Lung microvascular endothelial cell (primary cell): ENCODE measurements at places on chromosomes 2 and 18. TPM values are rescaled to one million over a fixed set of nuclear protein-coding genes. Genes with fewer than 3 reads are reported as not detected.

The PRSS56 gene
- not detected in 2 replicates for total RNA-seq

DNA sequence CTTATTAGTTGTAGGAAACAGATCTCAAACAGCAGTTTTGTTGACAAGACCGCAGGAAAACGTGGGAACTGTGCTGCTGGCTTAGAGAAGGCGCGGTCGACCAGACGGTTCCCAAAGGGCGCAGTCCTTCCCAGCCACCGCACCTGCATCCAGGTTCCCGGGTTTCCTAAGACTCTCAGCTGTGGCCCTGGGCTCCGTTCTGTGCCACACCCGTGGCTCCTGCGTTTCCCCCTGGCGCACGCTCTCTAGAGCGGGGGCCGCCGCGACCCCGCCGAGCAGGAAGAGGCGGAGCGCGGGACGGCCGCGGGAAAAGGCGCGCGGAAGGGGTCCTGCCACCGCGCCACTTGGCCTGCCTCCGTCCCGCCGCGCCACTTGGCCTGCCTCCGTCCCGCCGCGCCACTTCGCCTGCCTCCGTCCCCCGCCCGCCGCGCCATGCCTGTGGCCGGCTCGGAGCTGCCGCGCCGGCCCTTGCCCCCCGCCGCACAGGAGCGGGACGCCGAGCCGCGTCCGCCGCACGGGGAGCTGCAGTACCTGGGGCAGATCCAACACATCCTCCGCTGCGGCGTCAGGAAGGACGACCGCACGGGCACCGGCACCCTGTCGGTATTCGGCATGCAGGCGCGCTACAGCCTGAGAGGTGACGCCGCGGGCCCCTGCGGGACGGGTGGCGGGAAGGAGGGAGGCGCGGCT is at the start of gene TYMS:
TSS of gene TYMS (plus strand) at position 343 of the 690 bp plus-strand sequence. CDS start at position 433, 90 bp downstream.
- DNase-seq, result peak; percentile 46

DNA sequence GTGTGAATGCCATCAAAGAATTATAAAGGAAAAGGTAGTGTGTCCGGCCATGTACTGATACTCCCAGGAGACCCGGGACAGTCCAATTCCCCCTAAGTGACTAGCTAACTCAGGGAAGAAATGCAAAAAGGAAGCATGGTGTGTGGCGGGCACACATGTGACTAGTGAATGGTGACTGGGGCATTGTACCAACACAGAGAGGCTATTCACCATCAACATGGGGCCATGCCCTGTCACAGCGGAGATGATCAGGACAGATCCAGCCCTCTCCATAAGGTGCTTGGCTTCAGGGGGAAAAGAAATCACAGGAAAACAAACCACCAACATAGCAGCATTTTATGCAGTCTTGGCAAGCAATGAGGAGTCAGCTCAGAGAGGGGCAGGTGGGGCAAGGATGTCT is 34.3 kb downstream of the FAM168B start:
- no peak for DNase-seq

DNA sequence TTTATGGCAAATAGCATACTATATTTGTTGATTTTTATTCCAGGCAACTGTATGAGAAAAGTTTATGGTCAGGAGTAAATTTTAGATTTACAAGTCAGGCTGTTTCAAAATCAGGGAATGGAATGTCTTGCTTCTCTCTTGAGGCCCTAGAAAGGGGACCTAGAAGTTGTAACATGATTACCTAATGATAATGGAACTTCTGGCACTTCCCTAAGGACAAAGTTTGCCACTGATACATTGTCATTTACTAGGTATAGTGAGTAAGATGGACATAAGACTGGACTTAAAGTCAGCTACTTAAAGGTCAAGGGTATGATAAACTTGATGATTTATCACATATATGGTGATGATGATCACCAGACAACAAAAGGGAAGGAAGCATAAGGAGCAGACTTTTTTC is 103.3 kb upstream of the VRK2 start:
- no peak for DNase-seq

DNA sequence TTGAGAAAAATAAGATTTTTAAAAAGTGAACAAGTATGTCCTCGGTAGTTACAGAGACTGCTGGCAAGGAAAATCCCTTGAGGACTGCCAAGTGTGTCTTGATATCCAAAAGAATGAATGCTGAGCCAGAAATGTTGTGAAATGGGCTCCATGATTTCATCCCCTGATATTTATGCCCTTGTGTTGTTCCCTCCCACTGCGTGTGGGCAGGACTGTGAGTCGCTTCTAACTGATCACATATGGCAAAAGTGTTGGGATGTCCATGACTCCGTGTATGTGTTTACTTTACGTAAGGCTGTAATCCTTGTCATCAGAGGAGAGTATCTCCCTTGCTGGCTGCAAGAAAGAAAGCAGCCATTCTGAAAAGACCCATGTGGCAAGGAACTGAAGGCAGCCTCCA is 285.1 kb downstream of the SS18 start:
- no peak for DNase-seq

DNA sequence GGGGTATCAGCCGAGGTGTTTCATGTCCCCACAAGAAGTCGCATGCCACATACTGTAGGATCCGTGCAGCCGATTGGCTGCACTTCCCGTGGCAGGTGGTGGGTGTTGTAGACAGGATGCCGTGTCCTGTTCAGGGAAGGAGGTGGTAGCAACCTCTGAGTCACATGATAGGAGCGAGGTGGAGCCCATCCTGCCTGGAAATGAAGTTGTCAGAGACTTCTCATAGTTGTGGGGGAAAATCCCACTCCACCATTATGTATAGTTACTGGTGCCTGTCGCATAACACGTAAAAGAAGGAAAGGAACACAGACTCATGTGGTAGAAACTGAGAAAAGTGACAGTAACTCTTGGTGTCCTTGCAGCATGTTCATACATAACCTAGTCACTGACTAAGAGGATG is 91.4 kb upstream of the IL1R2 start:
- peak; percentile 15 for DNase-seq

DNA sequence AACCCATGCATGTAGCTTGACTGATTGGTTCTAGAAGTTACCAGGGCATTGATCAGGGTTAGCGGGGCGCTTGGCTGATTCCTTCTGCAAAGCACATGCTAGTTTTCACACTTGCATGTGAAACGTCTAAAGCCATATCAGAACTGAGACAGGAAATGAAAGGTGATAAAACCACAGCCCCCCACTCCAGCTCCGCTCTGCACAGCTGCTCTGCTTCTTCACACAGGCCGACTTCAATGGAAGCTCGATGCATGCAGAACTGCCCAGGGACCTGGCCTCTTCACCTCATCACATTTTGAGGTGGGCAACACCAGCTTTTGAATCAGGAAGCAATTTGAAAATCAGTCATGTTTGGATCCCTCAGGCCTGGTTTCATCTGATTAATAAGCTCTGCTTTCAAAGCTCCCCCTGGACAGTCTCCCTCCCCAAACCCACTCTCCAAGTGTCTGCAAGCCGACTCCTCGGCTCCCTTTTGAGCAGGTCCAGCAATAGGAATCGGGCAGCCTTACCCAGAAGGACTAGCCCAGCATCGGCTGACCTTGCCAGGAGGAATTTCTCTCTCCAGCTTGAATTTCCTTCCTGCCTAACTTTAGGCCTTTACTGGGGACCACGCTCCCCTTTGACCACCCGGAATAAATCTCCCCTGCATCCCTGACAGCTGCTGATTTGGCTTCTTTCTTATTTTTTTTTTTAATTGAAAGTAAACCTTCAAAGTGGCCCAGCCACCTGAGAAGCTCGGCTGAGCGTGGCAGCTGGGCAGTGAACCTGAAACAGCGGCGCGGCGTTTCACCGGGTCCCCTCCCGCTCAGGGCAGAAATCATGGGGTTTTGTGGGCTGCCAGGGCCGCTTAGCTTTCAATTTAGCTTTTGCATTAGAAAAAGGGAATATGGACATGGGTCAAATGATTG is 31.7 kb downstream of the HRH4 start:
- DNase-seq, result no peak

The CXCR1 gene
- total RNA-seq, result not detected in 2 replicates

DNA sequence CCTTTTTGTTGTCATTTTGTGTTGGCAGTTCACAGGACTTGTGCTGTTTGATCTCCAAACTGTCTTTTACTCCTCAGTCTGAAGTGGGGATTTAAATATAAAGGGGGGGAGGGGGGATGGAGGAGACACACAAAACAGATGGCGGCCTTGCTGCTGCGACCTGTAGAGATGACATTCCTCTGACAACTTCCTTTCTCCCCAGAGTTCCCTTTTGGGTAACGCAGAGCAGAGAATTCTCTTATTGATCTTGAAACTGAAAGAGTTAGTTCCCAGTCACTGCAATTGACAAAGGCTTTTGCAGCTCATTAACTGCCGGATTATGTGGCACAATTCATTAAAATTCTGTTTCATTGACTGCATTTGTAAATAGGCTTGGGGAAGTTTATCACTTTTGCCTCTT is 279.3 kb downstream of the TSN start:
- DNase-seq, result no peak

- no peak for DNase-seq
Measured at GRCh38 chr2:26636935-26637334, 4.2 kb downstream of the CIB4 start.

The LHCGR gene
- total RNA-seq, result not detected in 2 replicates

DNA sequence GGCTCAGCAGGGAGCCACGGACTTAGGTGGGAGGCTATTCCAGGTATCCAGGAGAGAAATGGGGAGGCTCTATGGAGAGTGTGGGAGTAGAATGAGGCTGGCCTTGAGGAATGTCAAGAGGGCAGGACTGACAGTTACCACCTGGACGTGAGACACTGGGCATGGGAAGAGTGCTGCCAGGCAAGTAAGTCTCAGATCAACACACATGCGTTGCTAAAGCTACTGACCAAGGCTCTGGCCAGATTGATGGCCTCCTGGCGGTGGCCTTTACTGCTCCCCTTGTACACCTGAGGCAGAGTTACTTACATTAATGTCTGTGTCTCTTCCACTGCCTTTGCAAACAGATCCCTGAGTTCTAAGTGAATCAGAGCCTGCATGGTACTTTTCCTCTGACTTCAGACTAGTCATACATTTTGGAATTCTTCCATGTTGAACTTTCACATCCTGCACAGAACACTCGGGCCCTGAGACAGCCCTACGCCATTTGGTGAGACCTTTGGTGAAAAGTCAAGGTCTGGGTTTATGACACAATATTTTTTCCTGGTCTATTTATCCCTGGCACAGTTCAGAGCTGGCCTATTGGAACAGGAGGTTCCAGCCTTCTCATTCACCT is 398.8 kb upstream of the TRIB2 start:
- DNase-seq, result no peak

DNA sequence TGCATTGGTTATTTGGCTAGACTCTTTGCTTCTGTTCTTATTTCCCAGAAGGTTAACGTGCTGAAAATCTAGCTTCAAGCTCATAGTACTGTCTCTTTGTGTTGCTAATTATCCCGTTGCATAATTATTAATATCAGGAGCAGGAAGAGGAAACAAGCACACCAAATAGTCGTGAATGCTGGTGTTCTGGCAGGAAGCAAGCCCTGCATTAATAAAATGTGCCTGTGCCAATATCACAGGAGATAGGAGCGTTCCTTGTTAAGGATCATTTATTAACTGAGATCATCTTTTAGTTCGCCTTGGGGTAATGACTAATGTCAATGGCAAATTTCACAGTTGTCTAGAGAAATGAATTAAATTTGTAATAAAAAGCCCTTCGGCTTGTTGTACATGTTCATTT is 893.0 kb upstream of the POU3F3 start:
- DNase-seq, result no peak

The CIB4 gene
- not detected in 2 replicates for total RNA-seq

GRCh38 chr2:171893196-171893823 is 734 bp downstream of the SLC25A12 start:
- no peak for DNase-seq

DNA sequence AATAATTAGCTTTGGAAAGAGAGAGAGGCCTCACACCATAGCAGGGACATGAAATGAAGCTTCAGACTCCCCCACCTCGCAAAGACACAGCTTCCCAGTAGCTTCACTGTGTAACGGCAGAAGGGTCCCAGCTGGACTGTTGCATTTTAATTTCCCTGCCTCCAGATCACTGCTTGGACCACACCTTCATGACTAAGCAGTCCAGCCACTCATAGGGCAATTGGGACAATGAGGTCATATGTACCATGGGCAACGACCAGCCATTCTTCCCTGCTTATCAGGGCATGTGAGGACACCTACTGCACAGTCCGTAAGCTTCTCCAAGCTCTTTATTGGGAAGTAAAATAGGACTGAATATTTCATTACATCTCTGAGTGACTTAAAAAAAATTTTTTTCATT is 183.0 kb downstream of the MREG start:
- DNase-seq, result peak; percentile 83

DNA sequence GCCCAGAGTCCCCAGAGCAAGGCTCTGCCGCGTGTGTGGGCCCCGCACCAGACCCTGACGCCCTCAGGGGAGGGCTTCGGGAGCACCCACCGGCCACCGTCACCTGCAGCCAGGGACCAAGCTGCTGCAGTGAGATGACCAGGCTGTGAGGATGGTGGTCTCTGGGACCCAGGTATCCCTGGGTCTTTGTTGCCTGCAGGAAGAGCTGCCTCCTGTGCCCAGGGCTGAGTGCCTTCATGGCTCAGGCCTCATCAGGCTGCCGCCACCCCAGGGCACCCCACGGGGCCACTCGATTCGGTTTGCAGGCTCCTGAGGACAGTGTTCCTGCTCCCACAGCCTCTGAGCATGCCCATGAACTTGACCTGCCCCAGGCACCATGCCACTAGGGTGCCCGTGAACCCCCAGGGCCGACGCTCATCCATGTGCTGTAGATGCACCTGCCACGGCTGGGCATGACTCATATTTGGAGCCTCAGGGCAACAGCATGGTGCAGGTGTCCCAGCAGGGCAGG is 109.8 kb downstream of the FAM210A start:
- DNase-seq, result no peak

DNA sequence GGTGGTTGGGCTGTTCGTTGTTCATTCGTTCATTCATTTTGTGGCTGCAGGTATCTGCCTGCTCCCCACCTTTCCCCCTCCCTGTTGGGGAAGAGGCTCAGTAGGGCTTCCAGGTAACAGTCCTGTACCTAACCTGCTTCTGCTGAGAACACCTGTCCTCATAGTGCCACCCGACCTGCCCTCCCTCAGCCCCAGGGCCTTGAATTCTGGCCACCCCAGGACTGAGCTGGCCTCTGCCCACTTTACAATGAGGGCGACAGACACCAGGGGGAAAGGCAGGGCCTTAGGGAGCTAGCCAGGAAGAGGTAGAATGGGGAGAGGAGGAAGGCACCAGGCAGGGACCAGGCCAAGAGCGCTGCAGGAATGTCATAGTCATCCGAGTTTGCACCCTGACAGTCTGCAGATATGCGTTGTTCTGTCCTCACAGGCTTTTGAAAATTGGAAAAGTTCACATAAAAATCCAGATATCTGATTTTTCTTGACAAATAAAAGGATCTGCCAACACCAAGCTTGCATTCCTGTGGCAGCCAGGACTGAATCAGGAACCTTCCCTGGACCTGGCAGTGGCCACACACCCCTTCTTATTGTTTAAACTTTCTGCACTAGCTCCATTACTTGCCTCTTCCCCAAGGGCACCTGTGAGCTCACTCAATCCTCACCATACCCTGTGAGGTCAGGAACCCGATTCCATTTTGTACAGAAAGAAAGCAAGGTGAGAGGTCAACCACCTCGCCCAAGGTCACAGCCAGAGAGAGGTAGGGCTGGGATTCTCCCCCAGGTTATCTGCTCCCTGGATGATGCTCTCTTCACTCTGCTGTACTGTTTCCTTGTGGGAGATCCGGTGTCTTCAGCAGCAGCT is 35.3 kb upstream of the MRPL33 start:
- no peak for DNase-seq

- DNase-seq, result peak; percentile 62
Measured at GRCh38 chr2:36409935-36410334, 54.4 kb downstream of the CRIM1 start.

The TANC1 gene
- 46.6 and 64.7 TPM in 2 replicates for total RNA-seq
